Stimulated activated CD4-positive, alpha-beta T cell treated with anti-CD3 and anti-CD28 coated beads, Interleukin-1b, Interleukin-23, amount 100 ng/mL, for 1 hour (primary cell): ENCODE measurements at places on chromosomes 1 and 21.
A peak's percentile ranks its signal among the peaks of the same experiment; 100 is the strongest.

DNA sequence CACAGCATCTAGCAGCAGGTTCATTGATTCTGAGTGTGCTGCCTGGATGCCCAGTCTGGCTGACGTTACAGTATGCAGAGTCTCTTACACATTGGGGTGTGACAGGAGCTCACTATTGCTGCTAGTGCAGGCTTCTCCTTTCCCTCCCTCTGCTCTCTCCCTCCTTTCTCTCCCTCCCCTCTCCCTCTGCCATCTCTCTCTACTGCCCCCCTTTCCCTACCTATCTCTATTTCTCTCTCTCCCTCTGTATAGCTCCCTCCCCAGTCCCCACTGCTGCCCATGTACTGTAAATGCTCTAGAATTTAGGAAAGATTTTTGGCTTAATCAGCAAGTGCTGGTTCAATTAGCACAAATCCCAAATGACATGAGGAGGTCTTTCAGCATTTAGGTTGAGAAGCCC lies 62.8 kb downstream of the PCBP3 start:
- no peak for DNase-seq

DNA sequence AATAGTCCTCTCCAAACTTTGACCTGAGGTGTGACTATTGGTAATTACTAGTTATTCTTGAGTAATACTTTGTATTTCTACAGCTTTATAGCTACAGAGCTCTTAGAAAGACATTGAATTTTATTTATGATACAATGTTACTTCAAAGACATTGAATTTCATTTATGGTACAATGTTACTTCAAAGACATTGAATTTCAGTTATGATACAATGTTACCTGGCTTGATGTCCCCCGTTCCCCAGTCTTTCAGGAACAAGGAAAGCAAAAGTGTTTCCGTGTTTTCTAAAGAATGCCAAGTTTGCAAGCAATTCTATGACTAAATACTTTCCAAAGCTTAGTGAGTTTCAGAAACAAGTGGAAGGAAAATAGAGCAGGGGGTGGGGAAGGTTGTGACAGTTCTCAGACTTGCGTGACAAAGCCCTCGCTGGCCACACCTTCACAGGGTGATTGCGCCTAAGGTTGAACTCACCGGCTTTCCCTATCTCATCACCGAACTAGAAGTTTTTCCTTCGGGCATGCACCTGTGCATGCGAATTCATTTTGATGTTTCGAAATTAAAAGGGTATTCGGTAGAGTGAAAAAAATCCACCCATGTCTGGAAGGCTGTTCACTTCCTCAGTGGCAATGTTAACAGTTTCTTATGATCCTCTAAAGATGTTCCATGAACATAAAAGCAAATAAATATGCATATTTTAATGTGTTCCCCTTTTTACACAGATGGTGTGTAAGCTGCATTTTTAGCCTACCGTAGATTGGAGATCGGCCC lies 909 bp upstream of the PAXBP1 start:
- peak; percentile 39 for DNase-seq

DNA sequence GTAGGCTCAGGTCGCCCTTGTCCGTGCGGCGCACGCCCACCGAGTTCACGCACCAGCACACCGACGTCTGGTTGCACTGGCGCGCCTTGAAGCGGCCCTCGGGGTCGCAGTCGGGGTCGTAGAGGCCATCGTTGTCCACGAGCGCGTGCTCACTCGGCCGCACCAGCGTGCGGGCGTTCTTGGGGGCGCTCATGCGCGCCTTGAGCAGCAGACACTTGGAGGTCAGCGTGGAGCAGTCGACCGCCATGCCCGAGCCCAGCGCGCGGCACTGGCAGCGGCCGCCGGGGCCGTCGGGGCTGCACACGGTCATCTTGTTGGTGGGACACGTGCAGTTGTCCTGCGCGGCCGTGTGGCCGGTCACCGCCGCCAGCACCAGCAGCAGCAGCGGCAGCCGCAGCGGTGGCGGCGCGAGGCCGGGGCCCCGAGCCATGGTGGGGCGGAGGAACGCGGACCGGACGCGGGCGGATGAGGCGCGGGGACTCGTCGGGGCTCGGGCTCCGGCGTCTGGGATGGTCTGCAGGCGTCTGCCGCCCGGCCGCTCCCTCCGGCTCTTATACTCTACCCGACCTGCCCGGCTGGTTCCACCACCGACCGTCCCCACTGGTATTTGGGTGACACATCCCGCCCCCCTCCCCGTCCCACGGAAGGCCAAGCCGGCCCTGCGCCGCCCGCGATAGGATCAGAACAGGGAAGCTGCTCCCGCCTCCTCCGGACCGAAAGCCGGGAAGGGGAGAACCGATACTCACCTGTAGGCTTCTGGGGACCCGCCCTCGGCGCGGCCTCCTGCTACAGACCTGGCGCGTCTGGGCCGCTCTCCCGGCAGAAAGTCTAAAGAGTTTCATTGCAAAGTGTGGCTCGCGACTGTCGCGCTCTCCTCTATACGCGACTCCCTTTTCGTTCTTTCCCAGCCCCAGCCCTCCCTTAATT lies at the start of gene TACSTD2:
Gene TACSTD2 (minus strand): TSS at position 526 of the 927 bp plus-strand sequence. CDS start 96 bp downstream, at position 430.
- no peak for DNase-seq

DNA sequence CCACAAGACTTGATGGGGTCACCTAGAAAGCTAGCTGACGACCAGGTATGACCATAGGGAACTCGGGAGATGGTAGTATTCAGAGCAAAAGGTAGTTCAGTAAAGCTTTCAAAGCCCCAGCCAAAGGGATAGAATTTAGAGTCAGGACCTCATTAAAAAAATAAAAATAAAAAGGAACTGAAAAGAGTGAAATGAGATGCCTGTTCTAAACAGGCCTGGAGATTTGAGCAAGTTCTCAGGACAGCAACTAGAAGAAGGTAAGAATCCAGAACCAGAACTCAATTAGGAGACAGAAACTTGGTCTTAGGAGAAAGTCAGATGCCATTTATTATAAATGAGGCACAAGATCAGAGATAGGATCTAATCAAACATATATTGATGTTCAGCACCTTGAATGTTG lies 265.5 kb upstream of the CACYBP start:
- no peak for DNase-seq

DNA sequence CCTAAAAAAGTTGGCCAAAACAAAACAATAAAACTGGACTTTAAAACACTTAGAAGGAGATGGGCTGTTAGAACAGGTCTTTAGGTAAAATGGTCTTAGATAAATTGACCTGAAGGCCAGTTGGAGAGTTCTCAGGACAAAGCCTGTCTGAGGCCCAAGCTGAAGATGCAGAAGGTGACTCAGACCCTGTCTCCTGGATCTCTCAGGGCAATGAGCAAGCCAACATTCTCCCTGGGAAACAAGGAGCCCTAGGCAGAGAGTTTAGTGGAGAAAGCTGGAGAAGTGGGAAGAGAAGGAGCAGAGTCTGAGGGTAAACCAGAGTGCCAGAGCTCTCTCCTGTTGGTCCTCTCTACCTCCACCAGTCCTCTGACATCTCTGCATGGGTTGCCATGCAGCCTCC lies 70.1 kb downstream of the FCRL5 start:
- DNase-seq, result no peak

DNA sequence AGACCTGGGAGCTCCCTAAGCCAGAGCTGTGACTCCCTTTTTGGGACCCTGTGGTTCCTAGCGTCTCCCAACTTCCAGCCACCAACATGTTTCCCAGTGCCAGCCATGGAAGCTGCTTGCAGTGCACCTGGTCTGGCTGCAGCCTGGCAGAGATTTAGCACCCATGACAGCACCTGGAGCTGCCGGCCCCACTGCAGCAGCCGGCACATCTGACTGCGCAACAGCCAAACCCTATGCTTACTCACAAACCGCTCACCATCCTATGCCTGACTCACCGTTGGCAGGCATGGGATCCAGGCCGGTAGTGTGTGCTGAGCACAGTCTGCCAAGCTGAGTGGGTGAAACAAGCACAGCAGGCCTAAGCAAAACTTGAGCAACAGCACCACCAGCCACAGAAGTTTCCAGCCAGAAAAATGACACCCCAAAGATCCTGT lies 435.9 kb upstream of the PRMT6 start:
- no peak for DNase-seq

GRCh38 chr1:29438991-29439390 lies 202.7 kb downstream of the PTPRU start:
- DNase-seq, result no peak

- DNase-seq, result no peak
Observed at GRCh38 chr1:68479501-68479900, 17.4 kb downstream of the DEPDC1 start.

DNA sequence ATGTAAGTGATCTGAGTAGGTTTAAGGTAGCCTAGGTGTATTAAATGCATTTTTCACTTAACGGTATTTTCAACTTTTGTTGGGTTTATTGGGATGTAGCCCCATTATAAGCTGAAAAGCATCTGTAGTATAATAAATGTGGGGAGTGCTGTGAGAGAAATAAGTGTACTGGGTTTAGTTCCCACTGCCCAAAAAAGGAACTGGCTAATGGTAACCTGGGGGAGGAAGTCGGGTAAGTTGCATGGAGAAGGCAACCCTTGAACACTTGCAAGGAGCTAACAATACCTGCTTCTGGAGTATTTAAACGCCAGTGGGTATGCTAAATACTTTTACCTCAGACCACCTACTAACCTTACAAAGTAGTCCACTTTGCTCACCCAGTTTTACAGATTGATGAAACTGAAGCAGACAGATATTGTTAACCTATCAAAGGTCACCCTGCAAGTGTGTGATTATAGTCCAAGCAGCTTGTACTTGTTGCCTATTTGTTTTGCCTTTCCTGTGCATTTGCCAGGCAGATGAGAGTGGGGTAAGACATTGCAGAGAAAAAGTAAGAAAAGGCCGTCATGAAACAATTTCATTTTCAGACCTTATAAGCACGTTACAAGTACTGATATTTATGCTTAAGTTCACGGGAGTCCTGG lies 7.6 kb upstream of the SHISA4 start:
- no peak for DNase-seq

DNA sequence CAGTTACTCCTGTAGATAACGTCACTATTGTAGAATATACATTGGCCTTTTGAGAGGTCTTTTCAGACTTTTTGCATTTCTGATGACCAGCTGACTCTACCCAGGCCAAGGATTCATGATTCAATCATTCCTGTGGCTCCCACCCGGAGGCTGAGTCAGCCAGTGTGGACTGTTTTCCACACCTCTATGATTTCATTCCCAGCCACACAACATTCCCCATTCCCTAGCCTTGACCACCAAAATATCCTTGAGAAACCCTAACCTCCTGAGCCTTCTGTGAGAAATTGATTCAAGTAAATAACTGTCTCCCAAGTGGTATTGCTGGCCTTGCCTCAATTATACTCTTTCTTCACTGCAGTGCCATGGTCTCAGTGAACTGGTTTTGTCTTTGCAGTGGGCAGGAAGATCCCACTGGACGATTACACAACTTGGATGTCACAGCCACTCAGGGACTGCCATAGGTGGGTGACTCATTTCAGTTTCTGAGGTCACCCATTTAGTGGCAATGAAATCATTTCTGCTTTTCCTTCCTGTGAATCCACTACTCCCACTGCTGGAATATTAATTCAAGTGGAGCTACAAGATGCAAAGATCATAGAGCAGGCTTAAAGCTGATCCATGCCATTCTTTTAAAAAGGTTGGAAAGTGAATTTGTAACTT lies 518.6 kb upstream of the ZP4 start:
- no peak for DNase-seq

DNA sequence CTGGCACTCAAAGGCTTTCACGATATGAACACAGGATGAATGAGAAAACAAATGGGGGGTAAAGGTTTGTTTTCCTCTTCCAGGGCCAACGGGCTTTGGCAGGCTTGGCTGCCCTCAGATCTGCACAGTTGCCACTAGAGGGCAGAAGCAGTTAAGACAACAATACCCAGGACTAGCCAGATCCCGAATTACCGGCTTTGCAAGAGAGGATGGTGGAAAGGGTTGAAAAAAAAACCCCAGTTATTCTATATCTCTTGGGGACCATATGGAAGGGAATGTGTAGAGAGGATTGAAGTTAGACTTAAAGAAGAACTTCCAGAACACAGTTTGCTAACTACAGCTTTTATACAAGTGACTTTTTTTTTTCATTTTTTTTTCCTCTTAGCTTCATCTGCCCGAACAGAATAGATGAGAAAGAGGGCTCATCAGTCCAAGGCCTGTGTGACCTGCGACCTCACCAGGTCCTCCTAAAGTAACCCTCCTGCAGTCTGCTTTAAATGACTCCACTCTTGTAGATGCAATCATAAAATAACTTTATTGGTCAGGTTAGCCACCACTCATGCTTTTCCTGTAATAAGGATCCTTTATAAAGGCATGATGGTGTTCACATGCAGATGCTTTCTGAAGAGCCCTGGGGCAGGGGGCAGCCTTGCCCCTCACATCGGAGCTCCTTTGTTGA lies 10.7 kb downstream of the FMOD start:
- no peak for DNase-seq

GRCh38 chr1:205150651-205151428 lies 29.1 kb upstream of the RBBP5 start:
- DNase-seq, result no peak

GRCh38 chr1:54835131-54835898 lies 34.2 kb upstream of the TTC22 start:
- DNase-seq, result no peak
